Stimulated activated CD4-positive, alpha-beta T cell treated with anti-CD3 and anti-CD28 coated beads, Interleukin-15, amount 100 ng/mL, for 1 hour (primary cell): ENCODE measurements at places on chromosomes 5 and 9.

- DNase-seq = no peak
Observed at GRCh38 chr5:75167345-75167744, 69.3 kb downstream of the ANKRD31 start.

- DNase-seq = no peak
Observed at GRCh38 chr9:109163194-109163593, 3.9 kb downstream of the FRRS1L start.

GRCh38 chr5:75044406-75044805 is 8.0 kb downstream of the GCNT4 start:
- DNase-seq = no peak

GRCh38 chr9:136342181-136343120 is 15.1 kb downstream of the GPSM1 start:
- DNase-seq = peak; percentile 45

- DNase-seq = no peak
Observed at GRCh38 chr5:159547466-159548195, 217.3 kb upstream of the IL12B start.

DNA sequence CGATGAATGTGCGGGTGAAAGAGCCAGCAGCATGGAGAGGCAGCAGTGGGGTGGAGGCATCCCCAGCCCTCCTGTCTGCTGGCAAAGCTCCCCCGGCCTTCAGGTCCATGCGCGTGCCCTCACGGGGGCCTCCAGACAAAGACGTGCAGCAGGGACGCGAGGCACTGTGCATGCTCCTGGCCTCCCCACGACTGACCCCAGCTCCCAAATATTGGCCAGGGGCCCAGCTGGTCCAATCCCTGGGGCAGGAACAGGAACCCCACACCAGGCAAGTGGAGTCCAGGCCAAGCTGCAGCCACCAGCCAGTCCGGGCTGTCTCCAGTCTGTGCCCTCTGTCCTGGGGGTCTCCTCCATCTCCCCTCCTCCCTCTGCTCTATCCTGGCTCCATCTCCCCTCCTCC is 33.5 kb upstream of the LRRC14B start:
- DNase-seq = no peak

DNA sequence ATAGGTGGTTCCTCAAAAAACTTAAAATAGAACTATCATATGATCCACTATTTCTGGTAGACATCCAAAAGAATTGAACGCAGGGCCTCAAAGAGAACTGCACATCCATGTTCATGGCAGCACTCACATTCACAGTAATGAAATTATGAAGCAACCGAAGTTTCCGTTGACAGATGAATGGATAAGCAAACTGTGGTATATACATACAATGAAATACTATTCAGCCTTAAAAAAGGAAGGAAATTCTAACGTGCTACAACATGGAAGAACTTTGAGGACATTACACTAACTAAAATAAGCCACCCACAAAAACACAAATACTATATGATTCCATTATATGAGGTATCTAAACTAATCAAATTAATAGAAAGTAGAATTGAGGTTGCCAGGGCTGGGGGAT is 18.5 kb downstream of the CENPK start:
- no peak for DNase-seq

DNA sequence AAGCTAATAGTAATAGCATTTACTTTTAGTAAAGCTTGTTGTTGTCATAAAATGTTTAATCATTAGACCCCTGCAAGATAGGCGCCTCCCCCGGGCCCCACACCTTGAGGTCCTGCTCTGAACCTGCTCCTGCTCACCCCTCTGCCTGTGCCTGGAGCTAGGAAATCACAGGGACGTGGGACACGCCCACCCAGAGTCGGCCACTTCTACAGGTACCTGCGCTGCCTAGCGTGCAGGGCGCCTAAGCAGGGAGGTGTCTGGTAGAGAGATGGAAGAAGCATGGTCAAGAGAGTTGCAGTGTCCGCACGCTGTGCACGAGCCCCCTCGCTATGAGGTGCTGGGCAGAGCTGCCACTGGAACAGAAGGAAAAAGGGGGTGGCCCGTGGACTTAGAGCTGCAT is 52.6 kb downstream of the HINT1 start:
- DNase-seq = no peak

DNA sequence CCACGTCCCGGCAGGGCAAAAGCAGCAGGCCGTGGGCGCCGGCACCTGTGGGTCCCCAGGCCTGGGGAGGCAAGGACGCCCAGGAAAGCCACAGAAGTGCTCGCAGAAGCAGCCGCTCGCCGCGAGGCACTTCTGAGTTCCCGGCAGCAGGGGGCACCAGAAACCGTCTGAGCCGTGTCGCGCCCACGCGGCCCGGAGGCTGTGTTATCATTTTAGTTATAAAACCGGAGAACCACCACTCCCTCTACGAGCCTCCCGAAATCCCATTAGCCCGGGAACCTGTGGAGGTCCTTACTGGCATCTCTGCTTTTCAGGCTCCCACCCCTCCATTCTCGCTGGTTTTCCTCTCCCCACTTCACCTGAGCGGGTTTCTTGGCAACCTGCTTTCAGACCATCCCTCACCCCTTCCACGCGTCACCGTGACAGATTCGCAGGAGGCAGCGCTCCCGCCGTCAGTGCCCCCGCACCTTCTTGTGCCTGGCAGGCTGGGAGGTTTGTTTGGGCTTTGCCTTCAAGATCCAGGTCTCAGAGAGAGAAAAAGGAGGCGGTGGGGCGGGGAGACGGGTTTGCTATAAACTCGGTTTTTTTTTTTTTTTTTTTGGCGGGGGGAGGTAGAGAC is 2.3 kb downstream of the GDNF start:
- no peak for DNase-seq

DNA sequence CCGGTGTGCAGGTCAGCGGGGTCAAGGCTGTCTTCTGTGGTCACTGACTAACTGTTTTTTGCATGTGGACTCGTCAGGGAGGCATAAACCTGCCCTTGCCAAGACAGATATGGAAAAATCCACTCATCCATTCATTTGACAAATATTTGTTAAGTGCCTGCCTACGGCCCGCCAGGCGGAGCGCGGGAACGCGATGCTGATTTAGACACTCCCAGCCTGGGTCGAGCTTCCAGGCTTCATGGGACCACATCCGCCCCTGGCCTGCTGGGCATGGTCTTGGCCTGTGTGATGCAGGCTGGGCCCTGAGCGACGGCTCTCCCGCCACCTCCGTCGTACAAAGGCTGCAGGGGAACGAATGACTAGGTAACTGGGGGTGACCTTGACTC is 18.1 kb downstream of the MYMK start:
- DNase-seq = no peak

- no peak for DNase-seq
Observed at GRCh38 chr9:129204840-129205239, 26.8 kb upstream of the IER5L start.

- no peak for DNase-seq
Observed at GRCh38 chr9:95447660-95448420, 68.9 kb downstream of the PTCH1 start.

DNA sequence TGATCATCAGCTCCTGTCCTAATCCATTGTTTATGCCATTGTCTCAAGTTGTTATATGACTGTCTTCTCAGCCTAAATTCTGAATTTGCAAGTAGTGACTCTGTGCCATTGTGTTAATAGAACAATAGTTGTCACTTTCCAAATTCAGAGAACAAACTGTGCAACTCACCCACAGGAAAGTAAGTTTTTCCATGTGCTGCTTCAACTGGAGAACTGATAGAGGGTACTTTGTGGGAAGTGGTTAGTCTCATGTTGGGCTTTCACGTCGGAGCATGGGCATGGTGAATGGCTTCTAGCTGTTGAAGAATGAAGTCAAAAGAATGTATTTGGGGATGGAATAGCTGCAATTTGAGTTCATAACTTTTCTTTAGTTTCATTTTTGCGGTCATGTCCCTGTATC is 146.0 kb downstream of the CD180 start:
- DNase-seq = no peak

DNA sequence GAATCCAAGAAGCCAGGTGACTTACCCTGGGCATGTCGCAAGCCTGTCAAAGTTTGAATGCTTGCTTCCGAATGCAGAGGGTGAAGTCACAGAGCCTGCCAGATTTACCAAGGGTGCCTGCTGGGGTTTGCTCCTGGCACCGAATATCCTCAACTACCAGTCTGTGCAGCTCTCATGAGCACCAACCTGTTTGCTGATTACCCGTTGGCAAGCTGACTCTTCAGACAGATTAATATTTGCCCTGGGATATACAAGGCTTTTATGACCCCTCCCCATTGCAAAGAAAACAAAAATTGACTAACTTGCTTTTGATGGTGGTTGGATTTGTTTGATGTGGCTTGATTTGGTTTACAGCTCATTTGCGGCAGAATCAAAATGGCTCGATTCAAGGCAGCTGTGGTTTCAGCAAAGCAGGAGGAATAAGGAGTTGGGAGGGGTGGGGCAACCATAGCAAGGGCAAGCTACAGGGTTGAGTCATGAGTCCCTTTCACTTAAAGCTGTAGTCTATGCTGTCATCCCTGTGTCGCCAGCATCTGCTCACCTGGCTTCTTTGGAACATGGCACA is 82.3 kb upstream of the AGXT2 start:
- DNase-seq = peak; percentile 11

GRCh38 chr5:132905938-132906337 is 32.5 kb downstream of the LEAP2 start:
- no peak for DNase-seq

- no peak for DNase-seq
Observed at GRCh38 chr9:127652733-127653132, 40.7 kb downstream of the STXBP1 start.

GRCh38 chr9:14768405-14769229 is 46.1 kb upstream of the CER1 start:
- no peak for DNase-seq

GRCh38 chr5:178240341-178240741 is 7.7 kb upstream of the PHYKPL start:
- no peak for DNase-seq

DNA sequence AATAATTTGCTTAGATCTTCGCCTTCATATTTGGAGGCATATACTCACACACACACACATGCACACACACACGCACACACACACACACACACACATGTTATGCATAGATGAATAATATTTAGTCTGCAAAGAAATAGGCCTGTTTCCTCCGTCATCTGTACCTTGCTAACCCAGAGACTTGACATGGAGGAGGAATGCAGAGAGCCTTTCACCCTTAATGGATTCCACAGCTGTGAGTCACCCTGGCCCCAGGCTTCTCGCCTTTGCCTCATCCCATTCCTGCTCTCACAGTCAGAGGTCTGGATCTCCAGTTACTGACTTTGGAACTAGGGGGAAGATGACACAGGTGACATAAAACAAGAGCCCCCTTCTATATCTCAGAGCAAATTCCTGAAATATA is 29.7 kb downstream of the ZNF462 start:
- DNase-seq = no peak

GRCh38 chr5:66595756-66596635 is at the start of gene MAST4:
MAST4 (plus strand) TSS chr5:66596393; CDS start chr5:66596656, 263 bp downstream.
- DNase-seq = no peak

GRCh38 chr5:94945656-94946055 is 327.2 kb downstream of the SLF1 start:
- DNase-seq = no peak

- DNase-seq = no peak
Observed at GRCh38 chr9:121372239-121373010, 2.4 kb upstream of the STOM start.

DNA sequence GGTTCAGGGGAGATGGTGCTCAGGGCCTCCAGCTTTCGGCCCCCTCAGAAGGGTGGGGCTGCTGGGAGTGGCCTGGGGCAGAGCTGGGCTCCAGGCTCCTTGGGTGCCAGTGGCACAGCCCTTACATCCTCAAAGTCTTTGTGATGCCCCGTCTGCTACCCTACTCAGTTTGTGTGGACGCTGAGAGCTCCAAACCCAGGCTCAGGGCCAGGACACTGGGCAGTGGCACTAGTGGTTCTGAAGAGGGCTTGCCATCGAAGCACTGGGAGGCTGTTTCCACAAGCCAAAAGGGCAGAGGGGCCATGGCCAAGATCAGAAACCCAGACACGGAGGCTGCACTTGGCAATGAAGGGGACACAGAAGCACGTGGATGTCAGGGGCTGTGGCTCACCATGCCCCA is 99.1 kb downstream of the GABBR2 start:
- DNase-seq = no peak

GRCh38 chr5:150485693-150486401 is 22.1 kb upstream of the NDST1 start:
- peak; percentile 3 for DNase-seq

DNA sequence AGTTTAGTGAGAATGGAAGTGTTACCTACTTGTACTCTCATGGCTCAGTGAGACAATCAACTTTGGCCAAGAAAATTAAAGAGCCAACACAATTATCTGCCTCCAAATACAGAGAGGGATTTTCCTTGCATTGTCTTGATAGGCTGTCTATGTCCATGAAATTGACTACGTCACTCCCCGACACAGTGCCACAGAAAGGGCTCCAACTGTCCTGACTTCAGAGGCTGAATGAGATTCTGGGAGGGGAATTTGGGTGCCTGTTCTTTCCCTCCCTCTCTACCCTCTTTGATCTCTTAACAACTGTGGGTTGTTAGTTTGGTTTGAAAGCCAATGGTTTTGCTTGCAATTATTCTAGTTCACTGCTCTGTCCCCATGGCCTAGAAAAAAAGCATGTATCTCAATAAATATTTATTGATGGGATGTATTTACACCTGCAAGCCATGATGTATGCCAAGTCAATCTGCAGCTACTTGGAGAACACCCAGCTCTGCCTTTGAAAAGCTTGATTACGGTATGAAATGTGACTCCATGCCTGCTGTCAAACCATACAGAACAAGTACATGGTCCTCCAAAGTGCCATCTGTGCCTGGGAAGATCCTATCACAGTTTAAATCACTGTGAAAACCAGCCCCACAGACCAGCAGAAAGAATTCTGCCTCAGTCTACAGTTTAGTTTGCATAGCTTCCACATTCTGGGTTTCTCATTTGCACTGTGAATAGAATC is 37.3 kb downstream of the CAPSL start:
- DNase-seq = no peak

- DNase-seq = no peak
Observed at GRCh38 chr5:74382987-74383593, 257.4 kb downstream of the ENC1 start.

- DNase-seq = no peak
Observed at GRCh38 chr5:65141493-65141892, 340.2 kb downstream of the ADAMTS6 start.

DNA sequence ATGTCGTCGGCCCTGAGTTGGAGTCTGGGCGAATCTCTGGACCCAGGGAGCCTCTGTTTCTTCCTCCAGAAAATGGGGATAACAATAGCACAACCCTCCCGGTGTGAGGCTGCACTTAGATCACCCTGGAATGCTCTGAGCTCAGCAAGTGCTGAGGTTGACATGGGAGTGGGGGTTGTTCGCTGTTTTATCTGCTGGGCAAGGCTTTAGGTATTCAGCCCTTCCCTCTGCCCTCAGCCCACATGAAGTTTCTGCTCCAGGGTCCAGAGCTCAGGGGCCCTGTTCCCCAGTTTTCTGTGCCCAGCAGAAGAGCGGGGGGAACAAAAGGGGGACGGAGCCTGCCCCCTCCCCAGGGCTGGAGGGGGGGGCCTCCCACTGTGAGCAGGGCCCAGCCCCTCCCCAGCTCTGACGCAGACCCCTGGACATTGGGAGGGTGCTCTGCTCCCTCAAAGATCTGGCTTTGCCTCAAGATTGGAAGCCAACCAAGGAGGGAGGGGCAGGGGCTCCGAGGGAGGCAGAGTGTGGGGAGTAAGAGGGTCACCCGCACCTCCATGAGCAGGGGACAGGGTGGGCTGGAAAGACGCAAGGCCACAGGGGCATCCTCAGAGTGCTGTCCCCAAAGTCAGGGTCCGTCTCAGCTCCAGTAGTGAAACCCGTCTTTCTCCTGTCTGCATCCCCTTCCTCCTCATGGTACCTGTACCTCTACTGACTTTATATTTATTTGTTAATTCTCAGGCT is 215.6 kb downstream of the C9orf50 start:
- DNase-seq = no peak
